ENCODE measurements at places on chromosomes 6 and 20.

DNA sequence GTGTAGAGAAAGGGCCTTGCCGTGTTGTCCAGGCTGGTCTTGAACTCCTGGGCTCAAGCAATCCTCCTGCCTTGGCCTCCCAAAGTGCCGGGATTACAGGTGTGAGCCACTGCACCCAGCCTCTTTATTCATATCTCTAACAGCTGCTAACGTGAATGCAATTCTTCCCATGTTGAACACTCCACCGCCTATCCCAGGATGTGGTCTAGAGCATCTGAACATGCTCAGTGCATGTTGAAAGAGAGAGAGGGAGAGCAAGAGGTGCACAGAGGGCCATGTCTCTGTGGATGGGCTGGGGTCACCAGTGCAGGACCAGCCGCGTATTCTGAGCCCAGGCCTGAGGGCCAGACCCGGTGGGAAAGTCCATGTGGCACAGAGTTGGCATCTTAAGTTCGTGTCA is 12.8 kb downstream of the TUBB2A start:
- DNase-seq, result no peak

GRCh38 chr6:136318676-136319075 is 29.0 kb upstream of the BCLAF1 start:
- DNase-seq, result peak; percentile 68

- DNase-seq, result no peak
Observed at GRCh38 chr6:163775313-163775712, 360.8 kb downstream of the QKI start.

GRCh38 chr6:149060300-149060984 is 257.1 kb upstream of the TAB2 start:
- no peak for DNase-seq

GRCh38 chr20:58956078-58956477 is 25.0 kb upstream of the NELFCD start:
- DNase-seq, result no peak

- no peak for DNase-seq
Observed at GRCh38 chr6:122365775-122366403, 33.6 kb upstream of the HSF2 start.

- no peak for DNase-seq
Observed at GRCh38 chr6:4884646-4885340, 108.6 kb downstream of the CDYL start.

- no peak for DNase-seq
Observed at GRCh38 chr6:51299621-51300380, 481.1 kb downstream of the TFAP2B start.

DNA sequence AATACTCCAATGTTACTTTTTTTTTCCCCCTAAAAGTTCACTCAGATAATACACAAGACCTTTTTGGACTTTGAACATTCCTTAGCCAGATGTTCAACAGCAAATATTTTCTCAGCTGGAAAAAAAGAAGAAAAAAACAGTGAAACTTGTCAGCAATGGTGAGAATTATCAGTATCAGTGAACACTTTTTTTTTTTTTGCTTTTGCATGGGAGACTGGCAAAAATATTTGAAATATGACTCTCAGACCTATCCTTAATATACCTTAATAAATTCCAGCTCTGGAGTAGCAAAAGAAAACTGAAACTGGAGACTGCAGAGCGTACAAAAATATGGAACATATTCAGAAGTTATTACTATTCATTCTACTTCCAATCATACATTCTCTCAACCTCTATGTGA is 92.3 kb downstream of the RFPL4B start:
- no peak for DNase-seq

DNA sequence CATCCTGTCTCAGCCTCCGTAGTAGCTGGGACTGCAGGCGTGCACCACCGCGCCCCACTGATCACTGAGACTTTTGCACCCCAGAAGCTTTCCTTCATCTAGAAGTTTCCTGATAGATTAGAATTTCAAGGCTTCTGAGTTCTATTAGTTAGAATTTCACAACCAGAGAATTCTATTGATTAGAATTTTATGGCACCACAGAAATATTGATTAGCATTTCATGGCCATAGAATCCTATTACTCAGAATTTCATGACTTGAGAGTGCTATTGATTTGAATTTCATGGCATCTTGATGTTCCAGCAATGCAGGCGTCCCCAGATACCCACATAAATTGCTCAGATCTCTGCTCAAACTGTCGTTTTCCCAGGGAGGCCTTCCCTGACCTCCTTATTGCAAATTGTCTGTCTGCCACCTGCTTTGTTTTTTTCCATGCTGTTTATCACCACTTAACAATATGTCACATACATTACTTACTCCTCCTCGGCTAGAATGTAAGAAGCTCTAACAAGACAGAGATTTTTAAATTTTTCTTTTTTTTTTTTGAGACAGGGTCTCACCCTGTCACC is 16.9 kb upstream of the CBFA2T2 start:
- no peak for DNase-seq

- no peak for DNase-seq
Observed at GRCh38 chr6:21840428-21840827, 246.9 kb downstream of the SOX4 start.

- DNase-seq, result no peak
Observed at GRCh38 chr20:56796345-56796744, 167.2 kb downstream of the TFAP2C start.

GRCh38 chr20:33480048-33480447 is 9.8 kb upstream of the CBFA2T2 start:
- no peak for DNase-seq

Data from adipocyte (in vitro differentiated cells).